Upper lobe of left lung (tissue), 6 donors: ENCODE measurements at places on chromosomes 12 and 14. TPM values are rescaled to one million over a fixed set of nuclear protein-coding genes. Genes with fewer than 3 reads are reported as not detected.

TAS2R31 gene
- total RNA-seq, result 0.81 TPM

CCDC88C gene
- 38.9 TPM for total RNA-seq

DNA sequence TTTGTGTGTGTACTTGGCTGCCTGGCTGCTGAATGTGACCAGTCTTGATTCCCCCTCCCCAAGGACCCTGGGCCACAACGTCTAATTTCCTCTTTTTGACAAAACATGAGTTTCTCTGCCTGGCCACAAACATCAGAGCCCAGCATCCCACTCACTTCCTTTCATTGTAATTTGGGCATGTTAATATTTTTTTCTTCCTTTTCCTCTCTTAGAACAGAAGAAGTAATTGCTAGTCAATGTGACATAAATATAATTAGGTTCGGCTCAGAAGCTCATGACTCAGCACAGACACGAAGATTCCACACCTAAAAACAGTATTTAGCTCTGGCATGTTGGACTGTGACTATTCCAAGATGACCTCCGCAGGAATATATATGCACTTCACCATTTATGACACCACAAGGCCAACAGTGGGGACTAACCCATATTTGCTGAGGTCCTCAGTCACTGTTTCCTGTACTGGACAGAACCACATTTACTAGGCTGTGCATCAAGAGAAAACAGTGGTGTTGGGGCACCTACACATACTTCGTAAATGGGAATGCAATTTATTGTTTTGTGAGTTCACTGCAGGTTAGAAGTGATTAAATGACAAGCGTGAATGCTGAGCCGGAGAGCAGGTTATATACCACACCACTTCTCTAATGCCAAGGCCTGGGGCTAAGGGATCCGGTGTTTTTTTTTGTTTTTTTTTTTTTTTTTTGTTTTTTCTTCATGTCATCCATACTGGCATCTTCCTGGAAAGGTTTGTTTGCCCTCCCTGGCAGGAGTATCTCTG is 4.2 kb downstream of the GSG1 start:
- H3K4me3 ChIP-seq, result no peak overlapping the region
- peaks cover 61% of the 10 kb centered on the region for H3K4me1 ChIP-seq
- peak overlapping the region; percentile 95 for H3K27ac ChIP-seq
- no peaks in the 10 kb centered on the region for H3K27me3 ChIP-seq
- no peaks in the 10 kb centered on the region for H3K36me3 ChIP-seq

DNA sequence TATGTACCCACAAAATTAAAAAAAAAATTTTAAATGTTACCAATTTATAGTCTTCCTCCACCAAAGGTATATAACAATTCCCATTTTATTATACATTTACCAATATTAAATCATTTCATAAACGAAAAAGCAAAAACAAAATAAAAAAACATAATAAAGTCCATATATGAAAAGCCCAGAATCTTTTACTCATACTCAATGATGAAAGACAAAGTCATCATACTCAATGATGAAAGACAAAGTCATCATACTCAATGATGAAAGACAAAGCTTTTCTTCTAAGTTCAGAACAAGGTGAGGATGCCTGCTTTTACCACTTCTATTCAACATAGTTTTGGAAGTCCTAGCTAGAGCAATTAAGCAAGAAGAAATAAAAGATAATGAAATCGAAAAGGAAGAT is 28.1 kb downstream of the TMEM116 start:
- H3K36me3 ChIP-seq, result peaks cover 5% of the 10 kb centered on the region
- no peak overlapping the region for H3K4me3 ChIP-seq
- no peak overlapping the region for H3K27ac ChIP-seq

DNA sequence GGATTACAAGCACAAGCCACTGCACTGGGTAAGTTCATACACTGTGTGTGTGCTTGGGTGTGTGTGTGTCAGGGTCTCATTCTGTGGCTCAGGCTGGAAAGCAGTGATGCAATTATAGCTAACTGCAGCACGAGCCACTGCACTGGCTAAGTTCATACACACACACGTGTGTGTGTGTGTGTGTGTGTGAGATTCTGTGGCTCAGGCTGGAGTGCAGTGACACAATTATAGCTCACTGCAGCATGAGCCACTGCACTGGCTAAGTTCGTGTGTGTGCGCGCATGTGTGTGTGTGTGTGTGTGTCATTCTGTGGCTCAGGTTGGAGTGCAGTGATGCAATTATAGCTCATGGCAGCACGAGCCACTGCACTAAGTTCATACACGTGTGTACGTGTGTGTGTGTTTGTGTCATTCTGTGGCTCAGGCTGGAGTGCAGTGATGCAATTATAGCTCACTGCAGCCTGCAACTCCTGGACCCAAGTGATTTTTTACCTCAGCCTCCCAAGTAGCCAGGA is 85.4 kb downstream of the HECTD1 start:
- no peaks in the 10 kb centered on the region for H3K4me1 ChIP-seq
- no peak overlapping the region for H3K4me3 ChIP-seq
- peaks cover 94% of the 10 kb centered on the region for H3K36me3 ChIP-seq
- no peak for DNase-seq
- H3K27me3 ChIP-seq, result no peaks in the 10 kb centered on the region

GRCh38 chr12:57243521-57244311 is 7.3 kb downstream of the STAC3 start:
- peaks cover 50% of the 10 kb centered on the region for H3K4me1 ChIP-seq
- peak; percentile 78 for DNase-seq

- no peaks in the 10 kb centered on the region for H3K4me1 ChIP-seq
- H3K36me3 ChIP-seq, result peaks cover 4% of the 10 kb centered on the region
- no peak for DNase-seq
Observed at GRCh38 chr14:102903248-102903888, 19.1 kb upstream of the AMN start.

GRCh38 chr14:83977583-83977982 is 1552.4 kb upstream of the FLRT2 start:
- no peaks in the 10 kb centered on the region for H3K36me3 ChIP-seq
- H3K4me1 ChIP-seq, result no peaks in the 10 kb centered on the region
- no peaks in the 10 kb centered on the region for H3K27me3 ChIP-seq
- DNase-seq, result no peak
- no peak overlapping the region for H3K27ac ChIP-seq
